NCI-H1417 (cell line): ENCODE measurements at places on chromosomes 12 and 14.

DNA sequence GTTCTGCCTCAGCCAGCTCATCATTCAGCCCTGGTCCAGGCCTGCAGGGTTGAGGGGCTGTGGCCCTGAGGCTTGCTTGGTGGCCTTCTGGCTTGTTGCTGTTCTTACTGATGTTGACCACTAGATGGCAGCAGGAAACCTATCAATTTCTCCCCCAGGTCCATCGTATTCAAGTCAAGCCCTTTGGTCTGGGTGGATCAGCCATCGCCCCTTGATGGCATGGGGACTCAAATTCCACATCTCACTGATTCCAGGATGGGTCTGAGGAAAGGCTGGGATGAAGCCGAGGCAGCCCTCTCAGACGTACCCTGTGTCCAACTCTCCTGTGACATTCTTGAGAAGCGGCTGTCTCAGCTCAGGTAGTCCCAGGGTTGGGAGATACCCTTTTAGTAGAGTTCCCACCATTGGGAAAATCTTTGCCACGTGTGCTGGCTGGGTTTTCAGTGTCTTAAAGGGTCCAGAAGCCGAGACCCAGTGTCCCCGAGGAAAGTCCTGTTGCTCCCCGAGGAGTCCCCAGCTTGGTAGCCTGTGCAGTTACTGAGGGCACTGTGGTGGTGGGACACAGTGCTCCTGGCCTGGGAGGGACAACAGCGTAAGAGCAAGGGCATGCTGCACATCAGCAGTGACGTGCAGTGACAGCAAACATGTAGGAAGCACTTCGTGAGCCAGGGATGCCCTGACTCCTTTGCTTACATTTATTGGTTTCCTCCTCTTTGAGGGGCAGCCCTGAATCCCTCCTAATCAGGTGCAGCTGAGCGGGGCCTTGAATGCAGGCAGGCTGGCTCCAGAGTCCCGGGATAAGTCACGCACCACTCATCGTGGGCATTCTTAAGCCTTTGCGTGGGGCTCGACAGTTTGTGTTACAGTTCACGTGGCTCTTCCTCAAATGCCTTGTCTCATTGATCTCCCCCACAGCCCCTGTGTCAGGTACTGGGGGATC, 58.6 kb downstream of the TSPAN9 start:
- DNase-seq = peak; percentile 70

DNA sequence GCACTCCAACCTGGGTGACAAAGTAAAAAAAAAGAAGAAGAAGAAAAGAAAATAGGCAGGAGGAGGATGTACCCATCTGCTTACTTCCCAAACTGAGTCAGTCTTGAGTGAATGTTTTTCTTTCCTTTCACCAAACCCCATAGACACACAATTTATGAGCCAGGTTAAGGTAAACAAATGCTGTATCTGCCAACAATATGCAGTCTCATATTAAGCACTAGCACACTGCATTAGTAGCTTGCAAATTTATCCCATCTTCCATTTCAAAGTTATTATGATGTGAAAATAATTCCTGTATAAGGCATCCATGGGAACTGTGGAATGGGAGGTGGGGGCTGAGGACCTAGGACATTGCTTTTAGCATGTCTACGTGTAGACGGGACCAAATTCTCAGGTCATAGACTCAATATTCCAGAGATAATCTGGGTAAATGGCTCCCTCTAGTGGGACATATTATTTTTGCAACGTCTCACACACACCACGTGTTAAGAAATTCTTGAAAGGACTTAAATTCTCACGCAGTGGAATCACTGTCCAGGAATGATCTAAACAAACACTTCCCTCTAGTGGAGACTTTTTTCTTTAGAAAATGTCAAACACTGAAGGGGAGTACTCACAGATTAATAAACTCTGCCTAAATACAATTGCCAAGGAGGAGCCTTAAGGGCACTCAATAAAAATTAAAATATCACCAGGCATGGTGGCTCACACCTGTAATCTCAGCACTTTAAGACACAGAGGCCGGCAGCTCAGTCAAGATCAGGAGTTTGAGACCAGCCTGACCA, 17.1 kb upstream of the OR10P1 start:
- DNase-seq = peak; percentile 93

DNA sequence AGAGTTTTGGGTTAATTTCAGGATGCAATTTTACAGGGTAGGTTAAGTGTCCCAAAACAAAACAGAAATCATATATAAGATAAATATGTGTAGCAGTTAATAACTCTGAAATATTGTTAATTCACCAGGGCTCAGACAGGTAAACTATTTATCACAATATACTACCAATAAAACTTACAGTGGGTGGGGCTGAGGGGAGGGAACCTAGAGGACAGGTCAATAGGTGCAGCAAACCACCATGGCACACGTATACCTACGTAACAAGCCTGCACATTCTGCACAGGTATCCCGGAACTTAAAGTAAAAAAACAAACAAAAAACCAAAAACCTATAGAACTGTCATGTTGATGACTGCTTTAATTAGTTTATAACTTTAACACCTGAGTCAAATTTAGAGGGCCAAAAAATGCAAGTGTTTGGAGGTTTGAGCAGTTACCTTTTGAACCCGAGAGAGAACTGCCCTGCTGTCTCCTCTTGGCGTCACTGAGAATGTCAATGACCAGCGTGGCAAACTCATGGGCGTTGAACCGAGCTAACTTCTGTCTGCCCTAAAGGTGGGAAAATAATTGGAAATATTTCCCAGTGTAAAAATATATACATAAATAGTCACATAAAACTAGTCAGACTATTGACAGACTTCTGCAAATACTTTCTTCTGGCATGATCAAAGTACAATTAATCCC, 36.6 kb downstream of the GIT2 start:
- DNase-seq = no peak

DNA sequence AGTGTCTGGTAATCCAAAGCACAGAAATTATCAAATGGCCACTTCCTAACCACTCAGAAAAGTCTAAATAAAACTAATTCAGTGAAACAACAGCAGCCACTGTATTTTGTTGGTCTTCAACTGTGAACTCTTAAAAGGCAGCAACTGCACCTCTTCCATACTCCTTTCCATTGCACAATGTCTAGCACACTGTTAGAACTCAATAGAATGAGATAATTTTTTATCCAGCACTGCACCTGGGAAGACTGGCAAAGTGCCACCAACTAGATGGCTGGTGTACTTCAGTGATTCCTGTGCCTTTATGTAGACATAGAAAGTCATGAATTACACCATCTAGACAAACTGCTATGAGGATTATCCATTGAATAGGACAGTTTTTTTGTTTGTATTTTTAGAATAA, 26.2 kb downstream of the LGR5 start:
- no peak for DNase-seq

- DNase-seq = no peak
Measured at GRCh38 chr14:96198430-96199130, 6.1 kb upstream of the BDKRB2 start.
